GM12892 (cell line): ENCODE measurements at places on chromosomes 13 and 19.

DNA sequence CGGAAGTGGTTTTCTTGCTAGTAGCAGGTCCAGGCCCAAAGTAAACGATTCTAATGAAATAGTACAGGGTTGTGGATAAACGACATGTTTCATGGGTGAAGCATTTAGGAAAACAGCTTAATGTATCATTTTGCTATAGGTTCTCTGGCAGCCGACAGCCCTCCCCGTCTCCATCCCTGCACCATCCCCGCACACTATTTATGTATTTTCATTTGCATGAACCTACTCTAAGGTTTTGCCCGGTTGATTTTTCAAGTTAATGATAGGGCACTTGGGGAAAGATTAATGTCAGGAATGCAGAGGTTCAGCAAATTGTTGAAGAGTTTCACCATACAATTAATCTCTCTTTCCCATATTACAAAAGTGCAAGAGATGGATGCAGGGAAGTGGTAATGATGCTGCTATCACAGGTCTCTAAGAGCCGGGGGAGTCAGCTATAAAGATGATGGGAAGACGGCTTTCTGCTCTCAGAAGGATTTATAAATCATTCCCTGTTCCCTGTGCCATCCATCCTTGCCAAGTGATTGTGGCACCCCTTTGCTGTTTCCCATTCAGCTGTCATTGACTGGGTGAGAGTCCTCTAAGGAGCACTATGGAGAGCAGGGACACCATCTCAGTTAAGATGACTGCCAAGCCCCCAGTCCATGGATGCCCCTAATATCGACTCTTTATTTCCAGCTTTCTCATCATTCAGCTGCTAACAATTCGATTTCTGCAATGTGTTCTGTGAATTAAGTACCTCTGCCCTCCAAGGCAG lies 186.3 kb downstream of the IRS2 start:
- DNase-seq, result no peak

DNA sequence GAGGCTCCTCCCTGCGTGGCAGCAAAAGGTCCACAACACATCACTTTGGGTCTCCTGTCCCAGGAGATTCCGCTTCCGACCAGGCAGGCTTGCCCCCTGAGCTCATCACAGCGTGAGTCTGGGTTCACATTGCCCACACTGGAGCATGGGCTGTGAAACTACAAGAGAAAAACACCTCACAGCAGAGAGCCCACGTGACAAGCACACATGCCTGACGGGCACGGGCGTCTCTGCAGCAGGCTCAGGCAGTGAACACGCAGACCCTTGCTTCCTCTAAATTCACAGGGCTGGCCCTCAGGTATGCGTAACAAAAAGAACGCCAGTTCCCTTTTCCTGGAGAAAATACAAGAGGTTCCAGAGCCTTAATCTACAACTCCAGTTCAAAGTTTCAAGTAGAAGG lies 41.9 kb downstream of the RASA3 start:
- DNase-seq, result no peak

DNA sequence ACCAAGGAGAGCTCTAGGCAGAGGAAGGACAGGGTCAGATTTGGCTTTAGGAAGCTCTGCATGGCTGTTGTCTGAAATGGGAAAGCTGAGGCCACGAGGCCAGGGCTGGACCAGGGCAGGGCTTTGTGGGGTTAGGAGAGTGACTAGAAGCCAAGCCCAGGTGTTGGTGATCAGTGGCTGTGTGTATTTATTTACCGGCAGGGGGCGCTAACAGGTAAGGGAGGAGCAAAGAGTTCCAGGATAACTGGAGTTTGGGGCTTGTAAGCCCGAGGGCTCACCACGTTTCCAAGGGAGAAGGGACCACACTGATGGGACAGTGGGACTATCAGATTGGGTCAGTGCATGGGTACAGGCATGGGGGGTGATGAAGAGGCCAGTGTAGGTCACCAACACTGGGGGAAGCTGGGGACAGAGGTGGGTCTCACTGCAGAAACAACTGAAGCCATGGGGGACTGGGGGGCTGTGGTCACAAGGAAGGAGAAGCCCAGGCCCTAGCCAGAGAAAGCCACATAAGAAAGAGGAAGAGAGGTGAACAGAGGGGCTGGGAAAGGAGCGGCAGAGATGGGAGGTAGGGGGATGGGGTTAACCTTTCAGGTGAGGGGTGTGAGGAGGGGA lies 3.9 kb downstream of the TMEM147 start:
- peak; percentile 73 for DNase-seq

GRCh38 chr19:17358395-17358794 lies 18.7 kb downstream of the PLVAP start:
- DNase-seq, result no peak

- DNase-seq, result peak; percentile 79
Observed at GRCh38 chr13:75537401-75538365, at the start of gene COMMD6. Gene COMMD6, minus strand, starts transcription at chr13:75537841. Its CDS starts 36 bp downstream, at chr13:75537805.

DNA sequence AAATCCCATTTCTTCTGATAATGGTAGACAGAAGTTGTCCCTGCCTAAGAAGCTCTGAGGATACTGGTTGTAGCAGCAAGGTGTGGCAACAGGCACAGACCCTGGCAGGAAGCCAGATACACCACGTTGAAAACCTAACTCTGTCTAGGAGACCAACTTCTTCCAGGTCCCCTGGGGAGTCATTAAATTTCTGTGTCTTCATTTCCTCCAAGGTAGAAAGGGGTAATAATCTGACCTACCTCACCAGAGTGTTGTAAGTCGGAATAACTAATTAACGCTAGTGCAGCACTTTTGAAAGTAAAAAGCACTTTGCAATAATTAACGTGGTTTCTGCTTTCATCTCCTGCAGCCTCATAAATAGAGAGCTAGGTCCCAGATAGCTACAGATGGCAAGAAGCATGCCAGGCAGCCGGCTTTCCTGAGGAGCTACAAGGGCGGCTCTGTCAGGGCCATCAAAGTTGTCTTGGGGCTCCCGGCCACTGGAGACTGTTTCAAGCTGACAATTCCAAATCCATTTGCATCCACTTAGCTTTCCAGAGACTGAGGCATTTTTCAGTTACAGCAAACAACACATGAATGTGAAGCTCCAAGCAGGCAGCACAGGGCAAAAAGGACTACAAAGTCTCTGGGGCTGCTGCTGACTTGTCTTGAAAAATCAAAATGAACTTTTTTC lies 176.2 kb downstream of the FOXO1 start:
- no peak for DNase-seq

DNA sequence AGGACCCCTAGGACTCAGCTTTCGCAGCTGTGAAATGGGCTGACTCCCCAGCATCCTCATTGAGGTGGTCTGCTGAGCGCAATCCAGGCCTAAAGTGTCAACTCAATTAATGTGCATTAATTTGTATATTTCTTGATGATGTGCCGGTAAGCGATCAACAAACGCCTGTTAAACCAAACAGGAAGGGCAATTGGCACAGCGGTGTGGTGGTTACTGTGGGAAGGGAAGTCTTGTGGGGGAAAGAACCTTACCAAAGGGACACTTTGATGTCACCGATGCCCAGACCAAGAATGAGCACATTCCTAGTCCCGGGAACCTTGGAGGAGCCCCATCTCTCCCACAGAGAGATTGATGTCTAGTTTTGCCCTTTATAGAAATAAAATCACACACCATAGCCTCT lies 1.6 kb downstream of the JAK3 start:
- DNase-seq, result no peak

GRCh38 chr19:51644636-51645271 lies 1.9 kb downstream of the SIGLEC14 start:
- no peak for DNase-seq

DNA sequence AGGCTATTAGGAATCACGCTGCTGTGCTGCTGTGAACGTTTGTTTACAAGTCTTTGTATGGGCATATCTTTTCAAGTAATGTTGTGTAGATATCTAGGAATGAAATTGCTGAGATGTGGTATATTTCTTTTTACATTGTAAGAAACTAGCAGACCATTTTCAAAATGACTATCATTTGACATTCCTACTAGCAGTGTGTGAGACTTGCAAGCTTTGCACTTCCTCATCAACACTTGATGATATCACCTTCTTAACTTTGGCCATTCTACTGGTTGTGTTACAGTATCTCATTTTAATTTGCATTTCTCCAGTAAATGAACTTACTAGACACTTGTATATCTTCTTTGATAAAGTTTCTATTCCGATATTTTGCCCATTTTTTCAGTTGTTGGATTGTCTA lies 12.1 kb downstream of the METTL21C start:
- DNase-seq, result no peak

GRCh38 chr13:98525456-98526181 lies 51.3 kb downstream of the STK24 start:
- no peak for DNase-seq

GRCh38 chr19:32222556-32222955 lies 122.9 kb upstream of the ZNF507 start:
- DNase-seq, result no peak

GRCh38 chr13:35596321-35597030 lies 120.0 kb upstream of the MAB21L1 start:
- no peak for DNase-seq

DNA sequence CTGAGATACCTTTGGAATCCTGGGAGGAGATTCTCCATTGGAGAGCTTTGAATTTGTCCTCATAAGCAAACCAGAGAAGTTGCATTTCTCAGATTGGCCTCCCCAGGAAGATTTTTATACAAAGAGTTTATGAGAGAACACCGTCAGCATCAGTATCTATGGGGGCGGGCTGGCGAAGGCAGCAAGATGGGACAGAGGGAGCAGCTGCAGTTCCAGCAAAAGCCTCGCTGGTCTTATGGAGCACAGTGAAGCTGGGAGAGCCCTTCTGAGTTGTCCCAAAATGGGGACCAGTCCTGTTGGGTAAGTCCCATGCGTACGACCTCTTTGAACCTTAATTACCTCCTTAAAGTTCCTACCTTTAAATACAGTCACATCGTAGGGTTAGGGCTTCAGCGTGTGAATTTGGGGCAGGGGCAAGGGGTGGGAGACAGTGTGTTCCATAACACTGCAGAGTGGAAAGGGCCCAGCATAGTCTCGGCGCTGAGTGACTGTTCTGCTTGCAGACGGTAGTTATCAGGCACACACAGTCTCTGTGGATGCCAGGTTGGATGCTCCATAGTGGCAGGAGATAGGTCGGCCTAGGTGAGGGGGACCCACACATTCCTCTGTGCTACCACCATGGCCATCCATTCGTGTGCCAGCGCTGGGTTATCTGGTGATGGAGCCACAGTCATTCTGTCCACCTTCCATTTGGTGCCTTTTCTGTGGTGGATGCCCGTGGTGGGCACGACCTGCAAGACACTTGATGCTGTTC lies 34.9 kb upstream of the GPR183 start:
- DNase-seq, result no peak

DNA sequence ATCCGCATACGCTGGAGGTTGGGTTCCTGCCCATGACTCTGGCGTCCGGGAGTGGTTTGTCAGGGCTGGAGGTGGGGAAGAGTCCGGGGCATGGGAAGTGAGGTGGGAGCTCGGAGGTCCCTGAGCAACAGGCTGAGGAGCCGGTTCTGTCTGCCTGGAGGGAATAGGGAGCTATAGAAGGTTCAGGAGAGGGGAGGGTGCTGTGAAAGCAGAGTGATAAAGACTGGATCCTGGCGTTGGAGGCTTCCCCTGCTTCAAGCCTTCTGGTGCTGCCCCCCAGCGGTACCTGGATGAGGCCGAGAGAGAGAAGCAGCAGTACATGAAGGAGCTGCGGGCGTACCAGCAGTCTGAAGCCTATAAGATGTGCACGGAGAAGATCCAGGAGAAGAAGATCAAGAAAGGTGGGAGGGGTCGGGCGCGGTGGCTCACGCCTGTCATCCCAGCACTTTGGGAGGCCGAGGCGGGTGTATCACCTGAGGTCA lies 2.6 kb downstream of the HMG20B start:
- DNase-seq, result no peak

GRCh38 chr19:44817725-44818465 lies 9.0 kb downstream of the BCAM start:
- no peak for DNase-seq

DNA sequence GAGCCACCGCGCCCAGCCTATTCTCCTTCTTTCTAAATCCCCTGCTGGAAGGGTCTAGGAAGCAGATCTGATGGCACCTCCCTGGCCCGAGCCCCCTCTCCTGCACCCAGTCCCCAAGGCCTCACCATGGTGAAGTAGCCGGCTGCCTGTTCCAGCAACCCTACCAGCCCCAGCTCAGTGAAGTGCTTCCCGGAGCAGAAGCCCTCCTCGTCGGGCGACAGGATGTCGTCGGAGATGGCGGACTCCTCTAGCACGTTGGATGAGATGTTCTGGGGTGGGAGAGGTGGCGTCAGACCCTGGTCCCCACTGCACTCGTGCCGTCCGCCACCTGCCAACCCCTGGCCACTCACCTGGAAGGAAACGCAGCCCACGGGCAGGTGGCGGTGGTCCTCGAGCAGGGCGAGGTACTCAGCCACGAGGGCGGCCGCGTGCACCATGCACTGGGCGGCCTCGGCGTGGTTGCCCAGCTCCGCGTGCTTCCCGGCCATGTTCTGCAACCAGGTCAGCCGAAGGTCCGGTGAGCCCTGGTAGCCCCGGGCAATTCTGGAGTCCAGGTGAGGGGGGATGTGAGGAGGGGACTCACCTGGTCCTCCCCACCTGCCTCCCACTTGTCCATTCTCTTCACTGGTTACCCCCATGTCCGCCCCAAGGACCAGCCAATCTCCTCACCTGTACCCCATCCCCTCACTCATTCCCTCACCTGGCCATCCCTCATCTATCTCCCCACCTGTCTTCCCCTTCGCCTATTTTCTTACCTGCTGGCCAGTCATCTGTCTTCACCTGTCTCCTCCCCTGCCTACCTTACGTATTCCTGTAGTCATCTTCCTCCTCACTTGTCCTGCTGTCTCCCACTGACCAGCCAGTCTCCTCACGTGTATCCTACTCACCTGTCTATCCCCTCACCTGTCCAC lies 11.5 kb upstream of the KANK2 start:
- DNase-seq, result no peak

GRCh38 chr13:71290963-71291841 lies 575.8 kb downstream of the DACH1 start:
- DNase-seq, result no peak

DNA sequence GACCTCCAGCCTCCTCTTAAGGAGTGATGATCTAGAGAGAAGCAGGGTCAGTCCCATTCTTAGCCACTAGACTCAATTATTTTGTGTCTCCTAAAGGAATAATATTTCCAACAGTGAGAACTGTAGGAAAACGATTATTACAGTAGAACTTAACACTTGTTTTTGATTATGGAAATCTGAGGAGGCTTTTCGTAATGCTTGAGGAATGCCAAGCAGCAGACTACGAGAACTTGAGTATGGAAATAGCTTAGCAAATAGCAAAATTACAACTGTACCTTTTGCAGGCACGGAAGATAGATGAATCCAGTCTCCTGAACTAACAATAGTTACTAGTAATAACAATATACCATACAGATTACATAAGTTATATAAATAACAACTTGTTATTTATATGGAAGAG lies 12.2 kb downstream of the BRD4 start:
- no peak for DNase-seq

GRCh38 chr13:75804054-75804453 lies 167.9 kb downstream of the LMO7 start:
- DNase-seq, result no peak

GRCh38 chr13:50543782-50544181 lies 299.7 kb downstream of the DLEU7 start:
- DNase-seq, result no peak

GRCh38 chr13:33543089-33543459 lies 257.5 kb upstream of the STARD13 start:
- DNase-seq, result no peak

GRCh38 chr13:111486801-111487200 lies 166.4 kb downstream of the TEX29 start:
- no peak for DNase-seq

- no peak for DNase-seq
Observed at GRCh38 chr13:41751277-41751676, 209.6 kb downstream of the VWA8 start.

GRCh38 chr19:2061495-2062388 lies 10.7 kb upstream of the MKNK2 start:
- peak; percentile 98 for DNase-seq
